ENCODE measurements at places on chromosomes 7 and 10.
A peak's percentile ranks its signal among the peaks of the same experiment; 100 is the strongest.

DNA sequence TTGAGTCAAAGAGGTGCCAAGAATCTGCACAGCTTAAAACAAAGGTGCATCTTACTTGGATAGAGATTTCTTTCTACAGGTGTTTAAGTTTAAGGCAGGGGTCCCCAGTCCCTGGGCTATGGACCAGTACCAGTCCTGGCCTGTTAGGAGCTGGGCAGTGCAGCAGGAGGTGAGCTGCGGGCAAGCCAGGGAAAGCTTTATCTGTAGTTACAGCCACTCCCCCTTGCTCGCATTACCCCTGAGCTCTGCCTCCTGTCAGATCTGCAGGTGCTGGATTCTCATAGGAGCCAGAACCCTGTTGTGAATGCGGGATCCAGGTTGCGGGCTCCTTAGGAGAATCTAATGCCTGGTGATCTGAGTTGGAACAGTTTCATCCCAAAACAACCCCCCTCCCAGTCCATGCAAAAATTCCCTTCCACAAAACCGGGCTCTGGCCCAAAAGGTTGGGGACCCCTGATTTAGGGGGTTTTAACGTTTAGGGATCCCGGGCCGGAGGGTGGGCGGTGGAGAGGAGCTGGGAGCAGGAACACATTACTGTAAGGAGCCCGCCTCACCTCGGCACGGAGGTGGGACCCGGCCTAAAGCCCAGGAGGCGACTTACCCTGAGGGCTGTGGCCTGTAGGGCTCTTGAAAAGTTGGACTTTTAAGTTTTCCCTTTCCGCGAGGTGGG is 60.2 kb downstream of the ZNF467 start:
- no peak for DNase-seq

- no peak for DNase-seq
Measured at GRCh38 chr7:32519763-32520162, 24.5 kb downstream of the AVL9 start.

DNA sequence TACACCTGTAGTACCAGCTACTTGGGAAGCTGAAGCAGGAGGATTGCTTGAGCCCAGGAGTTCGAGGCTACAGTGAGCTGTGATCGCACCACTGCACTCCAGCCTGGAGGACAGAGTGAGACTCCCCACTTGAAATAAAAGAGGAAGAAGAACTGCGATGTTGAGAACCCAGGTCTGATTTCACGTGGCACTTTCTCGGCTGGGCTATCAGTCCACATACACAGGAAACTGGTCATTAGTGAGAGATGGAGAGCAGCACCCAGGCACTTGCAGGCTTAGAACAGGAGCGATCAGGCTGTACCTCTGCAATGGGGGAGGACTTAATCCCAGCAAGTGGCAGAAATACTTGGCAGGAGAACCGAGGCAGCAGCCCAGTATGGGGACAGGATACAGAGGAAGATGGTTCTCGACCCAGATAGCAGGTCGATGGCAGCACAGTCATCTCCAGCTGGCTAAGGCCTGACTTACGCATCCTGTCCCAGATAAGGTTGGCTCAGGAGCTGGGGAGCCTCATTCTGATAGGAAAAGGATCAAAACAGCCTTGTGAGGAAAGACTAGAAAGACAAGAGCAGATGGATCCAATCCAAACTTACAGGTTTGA is 487.7 kb upstream of the AUTS2 start:
- DNase-seq: no peak

DNA sequence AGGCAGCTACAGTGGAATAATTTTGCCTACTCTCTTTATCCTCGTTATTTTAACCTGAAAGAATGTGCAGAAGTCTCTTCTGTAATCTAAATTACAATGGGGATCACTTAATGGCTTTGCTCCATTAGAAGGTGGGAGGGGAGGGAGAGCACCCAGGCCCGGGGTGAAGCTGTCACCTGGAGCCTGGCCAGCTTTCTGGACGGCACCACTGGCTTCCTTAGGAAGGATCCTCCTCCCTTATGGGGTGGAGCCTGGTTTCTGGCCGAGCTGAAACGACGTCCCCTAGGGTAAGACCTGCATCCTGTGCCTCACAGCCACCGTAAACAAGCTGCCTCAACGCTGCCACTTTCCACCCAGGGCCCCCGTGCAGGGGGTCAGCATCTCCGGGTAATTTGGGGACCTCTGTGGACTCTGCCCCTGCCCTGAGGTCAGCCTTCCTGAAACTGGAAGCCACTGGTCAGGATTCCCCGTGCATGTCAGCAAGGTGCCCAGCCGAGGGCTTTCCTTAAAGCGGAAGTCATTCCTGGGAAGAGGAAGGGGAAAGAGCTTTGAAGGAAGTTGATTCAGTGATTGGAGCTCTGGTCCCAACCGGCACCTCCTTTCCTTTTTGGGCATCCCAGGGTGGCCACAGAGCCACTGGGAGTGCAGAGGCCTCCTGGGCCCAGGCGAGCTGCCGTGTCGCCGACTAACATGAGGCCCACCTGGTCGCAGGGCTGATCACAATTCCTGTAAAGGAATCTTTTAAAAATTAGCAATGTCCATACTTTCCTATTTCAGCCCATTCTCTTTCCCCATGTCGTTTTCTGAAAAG is 569.1 kb downstream of the DNAJB6 start:
- peak; percentile 4 for DNase-seq

GRCh38 chr10:37801557-37801956 is 55.9 kb downstream of the ZNF248 start:
- DNase-seq: no peak

DNA sequence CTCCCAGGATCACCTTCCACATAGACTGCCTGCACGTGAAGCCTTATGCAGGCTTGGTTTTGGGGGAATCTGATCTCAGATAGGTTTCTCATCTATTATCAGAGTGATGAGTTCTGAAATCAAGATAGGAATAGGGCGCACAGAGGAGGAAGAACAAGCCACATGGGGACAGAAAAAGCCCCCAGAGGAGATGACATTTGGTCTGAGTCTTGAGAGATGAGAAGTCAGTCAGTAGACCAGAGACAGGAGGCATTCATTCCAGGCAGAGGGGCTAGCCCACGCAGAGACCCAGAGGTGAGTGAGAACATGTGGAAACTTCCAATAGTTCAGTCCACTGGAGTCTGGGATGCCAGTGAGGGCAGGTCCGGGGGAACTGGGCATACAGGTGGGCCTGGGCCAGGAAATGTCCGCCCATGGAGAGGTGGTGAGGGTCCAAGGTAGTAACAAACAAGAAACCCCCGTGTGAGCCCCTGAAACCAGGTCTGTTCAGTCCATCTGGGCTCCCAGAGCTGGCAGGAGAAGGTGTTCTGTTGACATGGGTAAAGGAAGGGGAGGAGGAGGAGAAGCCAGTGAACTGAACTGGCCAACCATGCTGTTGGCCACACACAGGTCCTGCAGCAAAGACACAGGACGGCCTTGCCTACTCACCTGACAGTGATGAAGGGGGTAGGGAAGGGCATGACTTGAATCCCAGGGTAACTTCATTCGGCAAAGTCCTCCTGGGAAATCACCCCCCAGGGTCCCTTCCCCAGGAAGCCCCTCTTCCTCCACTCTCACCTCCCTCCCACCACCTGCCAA is 69.3 kb upstream of the SMNDC1 start:
- DNase-seq: no peak

- no peak for DNase-seq
Measured at GRCh38 chr10:20354166-20354565, 537.9 kb downstream of the PLXDC2 start.

GRCh38 chr7:28547115-28547514 is 134.8 kb downstream of the CREB5 start:
- no peak for DNase-seq

DNA sequence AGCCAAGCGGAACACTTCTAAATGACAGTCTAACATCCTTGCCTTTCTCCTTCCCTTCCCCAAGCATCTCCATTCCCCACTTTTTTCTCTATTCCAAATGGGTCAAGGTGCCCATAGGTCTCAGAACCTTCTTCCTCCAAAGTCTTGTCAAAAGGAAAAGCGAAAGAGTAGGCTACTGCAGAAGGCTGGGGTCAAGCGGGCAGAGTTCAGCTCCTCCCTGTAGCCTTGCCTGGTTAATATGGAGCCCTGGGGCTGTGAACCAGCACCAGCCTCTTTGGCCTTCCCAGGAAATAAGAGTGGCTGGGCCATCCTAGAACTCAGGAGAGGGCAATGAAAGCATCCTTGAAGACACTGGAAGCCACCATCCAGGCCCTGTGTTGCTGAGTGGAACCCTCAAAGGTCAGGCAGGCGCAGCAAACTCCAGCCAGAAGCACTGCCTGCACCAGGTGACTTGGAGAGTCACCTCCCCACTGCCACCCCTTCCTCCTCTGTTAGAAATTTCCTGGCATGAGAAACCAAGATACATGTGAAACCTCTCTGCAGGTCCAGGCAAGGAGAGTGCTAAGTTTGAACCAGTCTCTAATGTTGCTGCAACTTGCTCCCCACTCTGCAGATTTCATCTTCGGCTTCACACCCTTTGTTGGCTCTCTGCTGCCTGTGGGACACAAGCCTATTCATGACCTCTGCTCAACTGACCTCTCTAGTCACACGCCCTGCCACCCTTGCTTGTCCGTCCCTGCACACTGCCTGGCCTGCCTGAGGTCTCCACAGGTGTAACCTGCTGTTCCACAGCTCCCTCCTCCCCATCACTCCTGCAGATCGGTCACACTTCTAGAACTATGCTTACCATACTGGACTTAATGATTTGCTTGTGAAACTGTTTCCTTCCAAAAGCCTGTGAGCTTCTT is 74.9 kb downstream of the SH3PXD2A start:
- DNase-seq: no peak

GRCh38 chr10:103595933-103596726 is 102.6 kb downstream of the NEURL1 start:
- no peak for DNase-seq

DNA sequence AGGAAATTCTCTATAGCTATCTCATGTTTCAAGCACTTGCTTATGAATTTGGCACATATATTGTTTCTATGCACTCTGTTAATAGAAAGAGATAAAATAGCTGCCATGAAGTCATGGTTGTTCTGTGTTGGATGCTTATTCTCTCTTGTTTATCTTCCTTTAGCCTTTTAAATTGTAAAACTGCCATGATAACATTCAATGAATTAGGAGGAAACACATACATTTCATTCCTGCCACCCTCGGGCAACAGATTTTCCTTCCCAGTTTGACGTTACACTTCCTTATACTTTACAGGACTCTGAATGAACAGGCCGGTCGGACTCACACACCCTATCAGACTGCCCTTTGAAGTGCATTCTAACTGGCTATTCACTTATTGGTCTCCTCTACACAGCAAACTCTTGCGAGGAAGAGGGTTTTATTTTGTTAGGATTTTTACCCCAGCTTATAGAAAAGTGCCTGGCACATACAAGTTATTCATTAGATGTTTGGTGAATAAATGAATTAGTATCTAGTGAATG is 65.7 kb upstream of the FERD3L start:
- no peak for DNase-seq

- no peak for DNase-seq
Measured at GRCh38 chr7:138092486-138093028, 16.3 kb downstream of the AKR1D1 start.

- DNase-seq: peak; percentile 22
Measured at GRCh38 chr7:135512135-135512887, 2.4 kb upstream of the CNOT4 start.

DNA sequence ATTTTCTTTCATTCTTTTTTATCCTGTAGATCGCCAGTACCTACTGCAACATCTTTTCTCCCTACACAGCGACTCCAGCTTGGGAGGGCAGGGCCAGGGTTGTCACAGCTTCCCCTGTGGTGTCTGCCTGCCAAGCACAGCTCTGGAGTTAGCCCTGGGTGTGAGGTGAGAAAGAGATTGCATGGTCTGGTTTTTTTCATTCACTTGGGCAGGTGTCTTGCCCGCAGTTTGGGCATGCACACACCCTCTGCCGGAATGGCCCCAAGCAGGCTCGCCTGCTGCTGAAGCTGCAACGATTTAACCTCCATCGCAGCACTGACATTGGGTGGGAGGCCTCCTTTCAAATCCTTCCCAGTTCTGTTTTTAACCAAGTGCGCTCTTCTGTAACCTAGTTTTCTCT is 132.8 kb downstream of the WNT2 start:
- no peak for DNase-seq

GRCh38 chr10:11707624-11708350 is 34.4 kb upstream of the ECHDC3 start:
- DNase-seq: no peak

DNA sequence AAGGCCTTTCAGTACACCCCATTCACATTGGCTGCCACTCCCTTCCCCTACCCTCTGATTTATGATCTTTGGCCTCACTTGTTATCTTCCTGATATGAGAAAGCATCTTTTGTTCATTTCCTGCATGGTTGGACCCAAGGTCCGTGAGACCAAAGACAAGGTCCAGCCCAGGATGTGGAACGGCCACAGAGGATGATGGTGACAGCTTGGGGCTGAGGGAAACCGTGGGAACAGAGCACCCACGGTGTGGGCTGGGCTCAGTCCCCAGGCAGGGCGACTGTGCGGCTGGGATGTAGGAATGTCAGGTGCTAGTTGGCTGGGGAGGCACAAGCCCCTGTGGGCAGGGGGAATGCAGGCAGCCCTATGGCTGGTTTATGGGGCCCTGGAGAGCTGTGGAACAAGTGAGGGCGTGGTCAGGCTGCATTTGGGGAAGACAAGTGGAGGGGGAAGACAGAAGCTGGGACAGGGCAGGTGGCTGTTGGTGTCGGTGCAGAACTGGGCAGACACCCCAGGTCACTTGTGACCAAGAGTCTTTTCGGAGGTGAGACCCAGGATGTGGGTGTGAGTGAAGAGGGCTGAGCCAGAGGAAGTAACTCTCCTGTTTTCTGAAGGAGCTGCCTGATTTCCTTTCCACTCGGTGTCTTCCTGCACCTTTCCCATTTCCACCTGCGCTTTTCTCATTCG is 51.7 kb upstream of the IGFBP3 start:
- DNase-seq: no peak

DNA sequence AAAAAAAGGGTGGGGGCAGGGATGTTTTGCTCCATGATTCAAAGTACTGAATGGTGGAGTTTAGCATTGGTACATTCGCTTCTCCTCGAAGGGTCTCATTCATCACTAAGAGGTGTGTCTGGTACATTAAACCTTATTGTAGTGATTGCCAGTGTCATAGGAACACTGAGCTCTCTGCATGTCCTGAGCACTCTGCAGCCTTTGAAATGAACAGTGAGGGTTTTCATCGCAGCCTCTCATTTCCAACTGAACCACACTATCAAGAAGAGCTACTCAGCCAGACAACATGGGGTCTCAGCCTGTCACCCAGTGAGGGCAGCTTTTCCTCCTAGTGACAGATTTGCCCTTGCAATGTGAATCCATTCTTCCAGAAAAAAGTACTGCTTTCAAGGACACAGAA is 7.6 kb upstream of the DEPP1 start:
- DNase-seq: no peak

- no peak for DNase-seq
Measured at GRCh38 chr10:79072041-79072441, 3.3 kb downstream of the ZMIZ1 start.

DNA sequence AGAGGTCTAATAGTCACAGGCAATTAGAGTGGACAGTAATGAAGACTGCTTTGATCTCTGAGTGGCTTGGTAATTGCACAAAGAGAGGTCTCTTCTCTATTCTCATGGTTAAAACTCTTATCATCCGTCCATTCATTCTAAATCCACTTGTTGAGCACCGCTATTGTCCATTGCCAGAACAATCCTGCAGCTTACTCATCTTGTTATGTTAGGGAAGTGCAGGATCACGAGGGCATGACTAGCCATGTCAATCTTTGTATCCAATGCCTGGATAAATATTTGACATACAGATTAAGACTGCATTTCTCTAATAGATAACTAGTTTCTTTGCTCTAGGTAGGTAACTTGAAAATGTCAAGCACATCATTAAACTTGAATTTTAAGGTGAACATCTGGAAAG is 14.9 kb downstream of the SFTPD start:
- DNase-seq: no peak
